GM23248 (cell line): ENCODE measurements at places on chromosomes 3 and 15.

GRCh38 chr3:127072971-127073783 lies 90.3 kb downstream of the PLXNA1 start:
- DNase-seq, result no peak

GRCh38 chr15:34793901-34794300 lies 1.4 kb downstream of the ACTC1 start:
- peak; percentile 20 for DNase-seq

- DNase-seq, result no peak
These were observed 219.4 kb upstream of the GBE1 start for GRCh38 chr3:81980596-81981494.

DNA sequence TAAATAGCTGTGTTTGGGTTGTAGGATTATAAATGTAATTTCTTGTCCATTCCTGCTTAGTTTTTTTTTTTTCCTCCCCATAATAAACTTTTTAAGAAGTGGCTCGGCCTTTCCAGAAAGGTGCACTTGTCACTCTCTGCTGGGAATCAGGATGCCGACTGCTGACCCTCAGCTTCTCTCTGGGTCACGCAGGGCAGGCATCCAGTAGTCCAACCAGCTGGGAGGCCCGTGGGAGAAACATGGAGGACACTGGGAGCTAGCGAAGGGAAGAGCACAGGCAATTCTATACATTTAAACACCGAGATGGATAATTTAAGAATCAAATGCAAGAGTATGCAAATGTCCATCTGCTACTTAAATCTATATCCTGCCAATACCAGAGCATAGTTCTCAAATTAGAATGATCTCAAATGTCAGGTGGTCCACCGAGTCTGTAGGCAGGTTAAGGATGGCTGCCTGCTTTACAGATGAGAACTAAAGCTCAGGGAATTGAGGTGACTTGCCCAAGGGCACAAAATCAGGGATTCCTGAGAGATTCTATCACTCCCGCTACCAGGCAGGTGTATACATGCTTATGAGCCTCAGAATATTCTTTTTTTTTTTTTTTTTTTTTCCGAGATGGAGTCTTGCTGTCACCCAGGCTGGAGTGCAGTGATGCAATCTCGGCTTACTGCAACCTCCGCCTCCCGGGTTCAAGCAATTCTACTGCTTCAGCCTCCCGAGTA lies 64.5 kb downstream of the DAPK2 start:
- no peak for DNase-seq

GRCh38 chr3:155102329-155102728 lies 22.2 kb downstream of the MME start:
- peak; percentile 20 for DNase-seq

DNA sequence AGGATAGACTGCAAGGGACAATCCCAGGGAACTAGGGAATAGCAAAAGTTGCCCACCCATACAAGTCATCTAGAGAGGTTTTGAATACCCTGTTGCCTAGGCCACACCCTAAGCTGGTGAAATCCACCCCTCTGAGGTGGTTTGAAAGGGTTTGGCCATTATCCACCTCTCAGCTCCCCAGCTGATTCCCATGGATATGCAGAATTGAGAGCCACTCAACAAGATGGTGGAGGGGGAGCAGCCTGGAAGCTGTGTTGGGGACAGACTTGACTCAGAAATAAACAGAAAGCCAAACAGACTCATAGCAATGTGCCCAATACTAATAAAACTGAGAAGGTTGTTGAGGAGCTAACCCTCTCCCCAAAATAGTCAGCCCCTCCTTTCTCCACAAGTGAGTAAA lies 10.9 kb downstream of the PRR20G start:
- DNase-seq, result no peak

- no peak for DNase-seq
These were observed 16.4 kb upstream of the BOC start for GRCh38 chr3:113194823-113195401.

DNA sequence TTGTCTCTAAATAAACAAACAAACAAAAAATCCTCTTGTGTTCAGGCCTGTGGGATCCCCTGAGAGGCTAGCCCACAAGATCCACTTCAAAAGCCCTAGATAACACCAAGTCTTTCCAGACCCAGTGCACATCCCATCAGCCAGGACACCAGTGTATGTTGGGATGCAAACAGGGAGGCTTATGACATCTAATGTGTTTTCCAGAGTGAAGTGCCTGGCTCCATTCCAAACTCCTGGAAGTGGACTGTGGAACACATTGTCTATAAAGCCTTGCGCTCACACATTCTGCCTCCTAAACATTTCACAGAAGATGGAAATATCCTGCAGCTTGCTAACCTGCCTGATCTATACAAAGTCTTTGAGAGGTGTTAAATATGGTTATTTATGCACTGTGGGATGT lies 57.0 kb downstream of the MLH1 start:
- no peak for DNase-seq

GRCh38 chr3:129425619-129426018 lies 2.8 kb downstream of the EFCAB12 start:
- DNase-seq, result no peak

- DNase-seq, result no peak
These were observed 24.2 kb upstream of the CLRN1 start for GRCh38 chr3:150996731-150997130.

DNA sequence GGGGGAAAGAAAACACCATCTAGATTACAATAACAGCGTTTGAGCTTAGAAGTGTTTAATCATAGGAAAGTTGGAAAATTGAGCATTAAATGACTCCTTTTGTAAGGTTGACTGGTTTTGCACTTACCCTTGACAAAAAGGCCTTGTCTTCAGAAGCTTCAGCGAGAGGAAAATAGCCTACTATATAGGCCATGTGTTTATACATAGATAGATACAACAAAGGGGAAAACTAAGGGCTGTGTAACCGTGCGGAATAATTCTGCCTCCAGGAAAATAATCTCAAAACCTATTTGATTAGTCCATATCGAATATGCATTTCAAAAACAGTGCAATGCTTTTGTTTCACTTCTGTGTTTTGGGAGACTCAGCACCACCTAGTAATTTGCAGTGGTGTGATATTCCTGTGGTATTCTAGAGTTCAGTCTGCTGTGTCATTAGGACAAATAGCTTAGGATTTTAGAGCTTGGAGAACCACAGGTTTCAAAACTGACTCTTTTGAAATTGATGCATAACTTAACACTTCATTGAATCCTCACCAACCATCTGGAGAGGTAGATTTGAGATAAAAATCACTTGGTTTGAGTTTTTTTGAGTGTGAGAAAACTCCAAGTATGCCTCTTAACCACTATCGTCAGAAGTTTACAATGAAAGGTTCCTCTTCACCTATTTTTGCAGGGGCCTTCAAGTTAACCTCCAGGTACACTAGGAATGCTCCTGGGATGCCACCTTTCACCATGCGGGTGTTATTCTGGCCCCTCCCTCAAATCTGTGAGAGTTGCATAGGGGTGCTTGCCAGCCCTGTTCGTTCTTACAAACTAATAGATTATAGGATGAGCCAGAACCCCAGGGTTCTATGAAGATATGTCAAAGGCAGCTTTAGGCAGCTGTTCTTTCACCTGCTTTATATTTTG lies 1.9 kb downstream of the ARHGAP31 start:
- DNase-seq, result peak; percentile 73

DNA sequence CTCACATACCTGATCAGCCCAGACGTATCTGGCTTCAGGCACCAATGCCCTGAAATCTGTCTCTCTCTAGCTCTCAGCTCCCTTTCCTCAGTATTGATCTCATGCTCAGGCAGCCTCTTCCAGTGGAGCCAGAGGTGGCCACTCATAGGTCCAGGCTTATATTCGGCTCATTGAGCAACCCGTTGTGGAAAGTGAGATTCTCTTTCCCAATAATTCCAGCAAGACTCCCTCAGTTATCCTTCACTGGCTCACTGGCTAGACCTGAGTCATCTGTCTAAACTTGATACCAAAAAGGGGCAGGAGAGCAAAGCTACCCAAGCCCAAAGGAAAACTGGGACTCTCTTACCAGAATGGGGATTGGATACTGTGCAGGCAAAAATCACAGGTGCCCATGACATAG lies 33.4 kb upstream of the FRMD4B start:
- no peak for DNase-seq

- peak; percentile 90 for DNase-seq
These were observed 38.3 kb upstream of the ARHGEF3 start for GRCh38 chr3:56839784-56840715.

- peak; percentile 57 for DNase-seq
These were observed 2.5 kb upstream of the USF3 start for GRCh38 chr3:113698956-113699355.

DNA sequence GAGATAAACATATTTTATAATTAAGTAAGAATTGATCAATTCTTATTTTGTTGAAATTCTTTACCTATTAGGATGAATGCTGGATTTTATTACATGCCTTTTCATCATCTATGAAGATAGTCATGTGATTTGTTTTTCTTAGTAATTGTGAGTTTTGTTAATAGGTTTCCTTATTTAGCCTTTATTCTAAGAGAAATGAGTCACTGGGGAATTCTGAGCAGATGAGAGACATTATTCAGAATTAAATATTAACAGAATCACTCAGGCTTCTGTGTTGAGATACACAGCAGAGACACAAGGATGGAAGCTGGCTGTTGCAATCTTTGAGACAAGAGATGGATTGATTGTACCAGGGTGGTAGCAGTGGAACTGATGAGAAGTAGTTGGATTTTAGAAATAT lies 7.4 kb upstream of the ANO10 start:
- DNase-seq, result peak; percentile 40

- no peak for DNase-seq
These were observed 63.6 kb downstream of the CLDN1 start for GRCh38 chr3:190258634-190259033.

DNA sequence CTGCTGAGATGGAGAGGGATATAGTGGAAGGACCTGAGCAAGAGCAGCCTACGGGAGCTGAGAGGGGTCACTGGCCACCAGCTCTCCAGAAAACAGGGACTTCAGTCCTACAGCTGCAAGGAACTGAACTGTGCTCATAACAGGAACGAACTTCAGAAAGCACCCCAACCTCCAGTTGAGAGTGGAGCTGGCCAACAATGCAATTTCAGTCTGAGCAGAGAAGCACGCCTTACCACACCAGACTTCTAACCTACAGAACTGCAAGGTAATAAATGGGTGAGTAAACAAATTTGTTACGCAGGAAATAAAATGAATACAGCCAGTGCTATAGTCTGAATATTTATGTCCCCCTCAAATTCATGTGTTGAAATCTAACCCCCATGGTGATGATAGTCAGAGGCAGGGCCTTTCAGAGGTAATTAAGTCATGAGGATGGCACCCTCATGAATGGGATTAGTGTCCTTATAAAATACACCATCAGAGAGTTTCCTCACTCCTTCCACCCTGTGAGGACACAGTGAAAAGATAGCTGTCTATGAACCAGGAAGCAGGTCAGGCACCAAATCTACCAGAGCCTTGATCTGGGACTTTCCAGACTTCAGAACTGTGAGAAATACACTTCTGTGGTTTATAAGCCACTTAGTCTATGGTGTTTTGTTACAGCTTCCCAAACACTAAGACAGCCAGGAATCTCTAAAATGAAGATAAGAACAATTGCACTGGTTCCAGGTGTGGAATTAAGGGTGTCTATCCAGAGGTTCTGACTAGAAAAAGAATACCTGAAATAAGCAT lies 58.6 kb downstream of the SYNM start:
- no peak for DNase-seq

- peak; percentile 44 for DNase-seq
These were observed 36.6 kb downstream of the UACA start for GRCh38 chr15:70726753-70727152.

DNA sequence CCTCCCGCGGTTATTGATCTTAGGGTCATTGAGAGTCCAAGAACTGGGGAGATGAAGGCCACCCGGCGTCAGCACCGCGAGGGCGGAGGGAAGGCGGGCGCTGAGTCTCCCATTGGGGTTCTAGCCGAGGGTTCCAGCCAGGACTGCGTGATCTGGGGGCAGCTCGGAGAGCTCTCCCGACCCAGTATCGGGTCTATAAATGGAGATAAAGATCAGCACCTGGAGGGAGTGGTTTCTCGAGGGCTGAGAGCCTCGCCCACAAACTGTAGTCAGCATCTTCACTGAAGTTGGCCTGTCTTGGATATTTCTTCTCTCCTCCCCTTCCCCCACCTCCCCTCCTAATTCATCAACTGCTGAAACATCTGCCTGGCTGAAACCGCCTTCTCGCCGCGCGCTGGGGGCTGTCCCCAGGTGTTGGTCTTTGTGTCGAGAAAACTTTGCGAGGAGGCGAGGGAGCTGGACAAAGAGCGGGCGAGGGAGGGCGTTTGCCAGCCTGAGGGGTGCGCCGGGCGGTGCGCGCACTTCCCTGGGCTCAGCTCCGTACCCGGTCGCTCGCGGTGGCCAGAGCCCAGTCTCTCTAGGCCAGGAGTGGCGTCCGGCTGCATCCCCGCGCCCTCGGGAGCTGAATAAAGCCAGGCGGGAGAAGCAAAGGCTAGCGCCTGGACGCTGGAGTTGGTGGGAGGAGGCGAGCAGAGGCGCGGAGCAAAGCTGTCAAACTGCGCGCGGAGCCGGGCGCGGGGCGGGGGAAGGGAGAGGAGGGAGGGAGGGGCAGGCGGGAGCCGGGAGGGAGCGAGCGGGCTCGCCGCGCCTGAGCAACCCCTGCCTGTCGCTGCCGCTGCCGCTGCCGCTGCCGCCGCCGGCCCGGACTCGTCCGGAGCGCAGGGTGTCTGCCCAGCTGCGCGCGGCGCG lies at the start of gene ST8SIA2:
Gene ST8SIA2, plus strand, starts transcription at position 811 of the 909 bp plus-strand sequence. CDS start 184 bp downstream, outside the sequence.
- peak; percentile 39 for DNase-seq

GRCh38 chr15:39054128-39054732 lies 489.6 kb upstream of the RASGRP1 start:
- no peak for DNase-seq

DNA sequence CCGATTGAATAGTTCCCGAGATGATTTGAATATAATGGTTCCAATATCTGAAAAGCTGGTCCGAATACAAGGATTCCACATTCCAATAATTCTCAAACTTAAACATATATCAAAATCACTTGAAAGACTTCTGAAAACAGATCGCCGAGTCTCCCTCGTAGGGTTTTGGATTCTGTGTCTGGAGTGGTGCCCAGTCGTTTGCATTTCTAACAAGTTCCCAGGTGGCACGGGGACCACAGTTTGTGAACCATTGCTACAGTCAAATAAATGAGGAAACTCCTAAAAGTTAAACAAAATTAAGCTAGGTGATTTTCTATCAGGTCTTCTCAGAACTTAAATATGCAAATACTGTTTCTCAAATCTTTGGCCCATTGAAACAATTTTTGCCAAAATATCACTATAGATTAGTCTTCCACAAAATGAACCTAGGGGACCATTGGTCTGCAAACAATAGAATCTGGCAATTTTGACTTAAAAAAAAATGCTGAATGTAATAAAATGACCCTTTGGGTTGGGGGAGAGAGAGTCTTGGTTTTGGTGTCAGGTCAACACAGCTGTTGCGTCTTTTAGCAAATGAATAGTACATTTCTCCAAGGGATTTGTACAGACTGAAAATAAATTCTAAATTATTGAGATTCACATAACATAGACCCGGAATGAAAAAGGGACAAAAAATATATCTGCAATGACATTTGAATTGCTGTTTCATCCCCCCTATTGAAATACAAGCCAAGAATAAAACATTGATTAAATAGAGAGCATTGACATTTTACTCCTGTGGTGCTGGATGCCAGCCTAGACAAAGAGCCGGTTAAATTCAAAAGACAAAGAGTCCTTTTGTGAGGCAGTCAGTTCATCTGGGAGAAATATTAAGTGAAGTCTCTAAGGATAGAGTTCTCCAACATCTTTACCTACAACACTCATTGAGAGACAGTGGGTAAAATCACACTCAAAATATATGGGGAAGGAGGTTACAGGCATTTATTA lies 175.7 kb upstream of the ADAMTS9 start:
- no peak for DNase-seq
